ENCODE measurements at places on chromosomes 7 and 10.

DNA sequence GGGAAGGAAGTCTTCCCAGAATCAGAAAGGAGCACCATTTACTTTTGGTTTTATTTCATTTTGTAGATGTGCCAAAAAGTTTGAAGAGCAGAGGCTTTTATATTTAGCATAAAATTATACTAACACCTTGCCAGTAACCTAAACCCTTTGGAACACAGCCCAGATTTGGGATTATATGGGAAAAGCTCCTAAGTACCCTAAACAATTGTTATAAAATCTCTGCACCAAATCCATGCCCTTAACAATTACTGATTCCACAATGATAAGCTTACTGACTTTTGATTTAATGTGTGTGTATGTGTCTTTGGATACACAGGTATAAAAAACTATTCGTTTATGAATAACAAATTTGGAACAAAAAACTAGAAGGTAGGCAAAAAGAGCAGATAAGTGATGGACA is 39.0 kb upstream of the TMEM229A start:
- no peak for DNase-seq

- peak; percentile 82 for DNase-seq
Measured at GRCh38 chr10:88157981-88158465, 294.6 kb downstream of the PTEN start.

GRCh38 chr7:50653126-50653864 is 88.1 kb upstream of the DDC start:
- DNase-seq: peak; percentile 63

DNA sequence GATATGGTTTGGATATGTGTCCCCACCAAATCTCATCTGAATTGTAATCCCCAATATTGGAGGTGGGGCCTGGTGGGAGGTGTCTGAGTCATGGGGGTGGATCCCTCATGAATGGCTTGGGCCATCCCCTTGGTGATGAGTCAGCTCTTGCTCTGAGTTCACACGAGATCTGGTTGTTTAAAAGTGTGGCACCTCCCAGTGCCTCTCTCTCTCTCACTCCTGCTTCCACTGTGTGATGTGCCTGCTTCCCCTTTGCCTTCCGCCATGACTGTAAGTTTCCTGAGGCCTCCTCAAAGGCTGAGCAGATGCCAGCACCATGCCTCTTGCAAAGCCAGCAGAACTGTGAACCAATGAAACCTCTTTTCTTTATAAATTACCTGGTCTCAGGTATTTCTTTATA is 4.8 kb upstream of the GCK start:
- DNase-seq: peak; percentile 36

- DNase-seq: no peak
Measured at GRCh38 chr7:98235901-98236300, 16.1 kb downstream of the TECPR1 start.

- peak; percentile 81 for DNase-seq
Measured at GRCh38 chr7:28623105-28623730, 210.9 kb downstream of the CREB5 start.

DNA sequence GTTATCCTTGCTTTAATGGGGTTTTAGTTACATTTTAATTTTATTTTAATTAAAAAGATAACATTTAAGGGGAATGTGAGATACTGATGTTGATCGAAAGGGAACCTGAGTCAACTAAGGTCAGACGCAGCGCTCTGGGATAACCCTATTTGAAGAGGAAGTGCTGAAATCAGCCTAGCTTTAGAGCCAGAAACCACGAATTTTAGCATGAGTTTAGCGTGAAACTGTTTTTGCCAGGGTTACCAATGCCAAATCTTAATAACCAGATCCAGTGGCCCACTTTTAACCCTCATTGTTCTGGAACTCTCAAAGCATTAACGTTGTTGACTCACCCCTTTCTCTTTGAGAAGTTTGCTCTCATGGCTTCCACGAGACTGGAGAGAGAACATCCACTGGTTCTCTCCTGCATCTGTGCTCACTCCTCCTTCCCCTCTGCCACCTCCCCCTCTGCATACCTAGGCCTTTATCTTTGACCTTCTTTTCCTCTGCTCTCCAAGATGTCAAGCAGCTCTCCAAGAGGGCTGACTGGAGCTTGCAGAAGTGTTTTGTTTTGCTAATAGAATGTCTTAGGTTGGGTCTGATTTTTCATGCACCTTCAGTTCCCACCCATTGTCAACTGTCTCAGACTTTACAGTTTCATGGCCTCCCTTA is 198.3 kb upstream of the CELF2 start:
- DNase-seq: no peak

DNA sequence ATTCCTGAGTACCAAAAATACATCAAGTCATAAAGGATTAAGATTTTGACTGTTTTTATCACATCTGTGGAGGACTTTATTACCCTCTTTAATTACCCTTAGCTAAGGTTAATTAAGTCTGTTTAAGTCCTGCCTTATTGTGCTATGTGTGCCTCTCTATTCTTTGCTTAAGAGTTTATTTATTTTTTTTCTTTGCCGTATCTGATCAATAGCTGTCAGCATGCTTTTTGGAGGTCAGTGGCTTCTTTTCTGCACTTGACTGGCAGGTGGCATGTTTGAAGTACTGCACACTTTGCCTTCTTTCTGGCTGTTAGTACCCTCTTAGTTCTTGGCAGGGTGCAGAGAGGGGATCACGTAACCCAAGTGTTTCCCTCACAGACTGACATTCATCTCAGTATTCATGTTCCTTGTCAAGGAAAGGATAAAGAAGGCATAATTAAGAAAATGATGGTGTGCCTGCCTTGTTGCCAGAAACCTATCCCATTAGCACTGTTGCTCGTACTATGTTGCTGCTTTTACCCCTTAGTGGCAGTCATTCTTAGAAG is 225.8 kb downstream of the EXOC4 start:
- DNase-seq: no peak

- DNase-seq: no peak
Measured at GRCh38 chr7:40799-41750, 151.3 kb upstream of the FAM20C start.

GRCh38 chr7:136405931-136406777 is 429.0 kb upstream of the MTPN start:
- peak; percentile 50 for DNase-seq

- DNase-seq: no peak
Measured at GRCh38 chr10:129055986-129056385, 411.1 kb upstream of the MGMT start.

DNA sequence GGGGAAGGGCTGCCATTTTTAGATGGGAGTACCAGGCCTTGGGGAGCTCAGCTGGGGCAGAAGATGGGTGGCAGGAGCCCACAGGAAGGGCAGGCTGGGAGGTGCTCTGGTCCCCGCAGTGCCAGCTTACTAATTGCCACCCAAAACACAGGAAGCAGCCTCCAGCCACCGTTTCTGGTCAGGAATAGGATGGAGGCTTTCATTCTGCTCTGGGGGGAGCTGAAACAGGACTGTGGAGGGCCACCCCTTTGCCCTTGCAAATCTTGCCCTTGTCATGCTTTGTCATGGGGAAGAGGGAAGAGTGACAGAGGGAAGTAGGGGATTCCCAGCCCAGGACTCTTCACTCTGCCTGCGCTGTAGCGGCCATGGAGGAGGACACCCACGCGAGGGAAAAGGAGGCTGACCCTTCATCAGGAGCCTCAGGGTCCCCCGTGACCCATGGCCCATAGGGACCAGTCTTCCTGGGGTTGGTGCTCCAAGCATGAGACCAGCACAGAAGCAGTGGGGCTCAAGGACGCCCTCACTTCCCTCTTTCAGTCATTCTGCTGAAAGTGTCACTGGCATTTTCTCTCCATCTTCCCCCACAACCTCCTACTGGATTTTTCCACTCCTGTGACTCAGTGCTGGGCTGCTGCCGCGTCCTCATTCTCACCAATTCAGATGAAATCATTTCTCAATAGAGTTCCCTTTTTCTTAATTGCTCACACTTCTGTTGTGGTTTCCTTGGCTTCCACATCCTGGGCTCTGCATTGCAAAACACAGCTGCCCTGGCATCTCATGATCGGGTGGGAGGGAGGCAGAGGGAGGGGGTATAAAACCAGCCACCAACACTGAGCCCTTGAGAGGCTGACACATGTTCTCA is 61.9 kb downstream of the MKI67 start:
- peak; percentile 68 for DNase-seq

DNA sequence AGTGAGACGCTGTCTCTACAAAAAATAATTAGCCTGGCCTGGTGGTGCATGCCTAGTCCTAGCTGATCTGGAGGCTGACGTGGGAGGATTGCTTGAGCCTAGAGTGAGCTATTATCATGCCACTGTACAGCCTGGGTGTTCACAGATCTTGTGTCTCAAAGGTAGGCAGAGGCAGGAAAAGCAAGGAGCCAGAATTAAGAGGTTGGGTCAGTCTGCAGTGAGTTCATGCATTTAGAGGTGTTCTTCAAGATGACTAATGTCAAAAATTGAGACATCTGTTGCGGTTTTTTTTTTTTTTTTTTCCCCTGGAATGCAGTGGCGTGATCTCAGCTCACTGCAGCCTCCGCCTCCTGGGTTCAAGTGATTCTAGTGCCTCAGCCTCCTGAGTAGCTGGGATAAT is 5.4 kb downstream of the PPIA start:
- peak; percentile 32 for DNase-seq

DNA sequence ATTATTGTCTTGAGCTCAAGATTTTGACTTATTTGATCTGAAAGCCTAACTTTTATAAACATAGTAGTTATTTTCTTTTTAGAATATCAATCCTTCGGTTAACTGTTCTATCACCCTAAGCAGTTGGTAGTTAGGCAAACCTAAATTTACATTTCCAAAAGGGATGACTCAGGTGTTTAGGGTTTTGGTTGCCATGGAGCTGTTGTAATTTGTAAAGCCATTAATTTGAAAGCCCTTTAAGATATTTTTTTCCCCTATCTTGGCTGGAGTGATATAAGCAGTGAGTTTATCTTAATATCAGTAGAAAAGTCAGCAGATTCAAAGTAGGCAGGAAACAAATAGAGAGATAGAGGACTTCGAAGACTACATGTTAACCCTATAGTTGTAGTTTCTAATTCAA is 1472.6 kb upstream of the CELF2 start:
- DNase-seq: no peak

GRCh38 chr7:155648752-155649339 is 4.4 kb downstream of the RBM33 start:
- no peak for DNase-seq

- DNase-seq: no peak
Measured at GRCh38 chr7:7565746-7566650, 686 bp upstream of the MIOS start.

- DNase-seq: peak; percentile 47
Measured at GRCh38 chr10:77925410-77925794, 1.2 kb downstream of the DLG5 start.

- DNase-seq: peak; percentile 45
Measured at GRCh38 chr10:24448351-24448999, 239.5 kb downstream of the KIAA1217 start.

DNA sequence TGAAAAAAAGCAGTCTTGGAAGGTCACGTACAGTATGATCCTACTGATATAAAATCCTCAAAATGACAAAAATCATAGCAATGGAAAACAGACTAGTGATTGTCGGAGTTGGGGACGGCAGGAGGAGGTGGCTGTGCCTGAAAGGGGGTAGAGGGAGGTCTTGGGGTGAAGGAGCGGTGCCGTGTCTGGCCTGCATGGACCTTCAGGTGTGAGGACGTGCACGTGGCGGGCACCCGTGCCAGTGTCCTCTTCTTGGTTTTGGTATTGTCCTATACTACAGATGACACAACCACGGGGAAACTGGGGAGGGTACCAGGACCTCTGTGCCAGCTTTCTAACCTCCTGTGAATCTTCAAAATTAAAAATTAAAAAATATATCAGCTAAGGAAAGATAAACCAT is 73.0 kb downstream of the COBL start:
- DNase-seq: no peak

DNA sequence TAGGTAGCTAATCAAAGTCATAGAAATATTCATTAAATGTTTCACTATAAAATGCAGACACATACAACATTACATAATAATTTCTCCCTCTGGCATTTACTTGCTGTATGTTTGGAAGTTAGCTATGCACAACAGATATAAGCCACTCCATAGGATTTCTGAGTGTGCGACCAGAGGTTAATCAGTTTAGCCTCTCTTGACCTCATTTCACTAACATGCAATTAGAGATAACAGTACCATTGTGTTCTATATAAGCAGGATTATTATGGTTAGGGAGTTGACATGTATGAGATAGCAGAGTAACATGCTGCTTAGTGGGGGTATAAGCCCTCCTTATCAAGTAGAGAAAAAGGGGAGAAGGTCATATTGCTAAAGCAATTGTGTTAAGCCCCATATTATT is 26.4 kb downstream of the GLUD1 start:
- no peak for DNase-seq

- DNase-seq: no peak
Measured at GRCh38 chr10:104897696-104898095, 256.6 kb downstream of the SORCS3 start.

GRCh38 chr7:56125831-56126230 is 9.6 kb upstream of the NUPR2 start:
- no peak for DNase-seq

- DNase-seq: peak; percentile 66
Measured at GRCh38 chr7:47968847-47969774, 10.3 kb downstream of the HUS1 start.

GRCh38 chr10:129151281-129151680 is 315.8 kb upstream of the MGMT start:
- DNase-seq: no peak

DNA sequence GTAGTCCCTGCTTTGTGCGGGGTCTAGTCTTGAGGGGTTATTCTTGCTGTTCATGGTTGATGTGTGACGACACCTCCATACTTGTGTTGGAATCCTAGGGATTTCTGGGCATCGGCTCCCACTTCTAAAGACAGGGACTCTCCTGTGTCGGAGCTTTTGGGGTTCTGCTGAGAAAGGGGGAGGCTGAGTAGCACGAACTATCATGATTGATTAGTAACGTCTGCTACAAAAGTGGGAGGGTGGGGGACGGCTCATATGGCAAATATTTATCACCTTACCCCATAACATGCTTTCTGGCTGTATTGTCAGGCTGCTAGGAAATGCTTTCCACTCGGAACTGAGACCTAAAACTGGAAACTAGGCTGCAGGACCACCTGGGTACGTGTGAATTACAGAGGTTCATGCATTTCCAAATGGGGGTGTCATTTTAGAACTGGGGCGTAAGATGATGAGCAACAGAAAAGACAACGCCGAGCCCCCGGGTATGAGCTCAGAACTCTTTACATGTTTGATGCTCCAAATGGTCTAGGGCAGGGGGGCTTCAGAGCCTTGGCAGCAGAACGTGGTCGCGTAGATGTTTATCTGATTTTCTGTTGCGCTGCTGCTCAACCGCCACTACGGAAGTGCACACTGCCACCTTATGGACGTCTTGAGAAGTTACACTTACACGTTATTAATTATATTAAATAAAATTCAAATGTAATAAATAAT is 15.1 kb upstream of the NME8 start:
- peak; percentile 53 for DNase-seq

- DNase-seq: peak; percentile 34
Measured at GRCh38 chr7:29345590-29345989, 151.0 kb downstream of the CHN2 start.
